ENCODE measurements at places on chromosomes 7 and 10. TPM values are rescaled to one million over a fixed set of nuclear protein-coding genes. Genes with fewer than 3 reads are reported as not detected.

- no peak overlapping the region for H3K27ac ChIP-seq
- H3K4me3 ChIP-seq, result no peak overlapping the region
- H3K27me3 ChIP-seq, result no peaks in the 10 kb centered on the region
- H3K4me1 ChIP-seq, result no peaks in the 10 kb centered on the region
- H3K36me3 ChIP-seq, result no peaks in the 10 kb centered on the region
Observed at GRCh38 chr10:2296179-2296891, 559.0 kb upstream of the ADARB2 start.

DNA sequence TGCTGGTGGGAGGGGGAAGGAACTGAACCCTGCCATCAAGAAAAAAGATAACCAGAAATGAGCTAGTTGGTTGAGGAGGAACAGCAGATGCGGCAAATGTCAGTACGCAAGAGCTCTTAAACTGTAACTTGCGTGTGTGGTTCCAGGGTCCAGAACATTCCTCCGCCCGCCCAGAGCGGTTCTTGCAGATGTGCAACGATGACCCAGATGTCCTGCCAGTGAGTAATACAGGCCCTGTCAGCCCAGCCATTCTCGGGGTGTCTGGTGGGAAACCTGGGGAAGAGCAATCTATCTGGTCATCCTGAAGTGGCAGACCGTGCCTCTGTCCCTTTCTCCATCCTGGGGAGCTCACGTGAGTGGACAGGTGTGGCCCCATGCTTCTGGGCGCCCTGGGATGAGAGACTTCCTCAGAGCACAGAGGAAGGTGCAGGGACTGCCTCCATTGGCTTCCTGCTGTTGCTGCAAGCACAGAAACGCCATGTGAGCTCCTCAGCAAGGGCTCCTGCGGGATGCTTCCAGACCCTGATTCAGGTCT is 50.5 kb upstream of the ZMIZ2 start:
- H3K27ac ChIP-seq, result no peak overlapping the region
- peaks cover 52% of the 10 kb centered on the region for H3K36me3 ChIP-seq

Gene H2BK1
- polyA plus RNA-seq, result not detected

DNA sequence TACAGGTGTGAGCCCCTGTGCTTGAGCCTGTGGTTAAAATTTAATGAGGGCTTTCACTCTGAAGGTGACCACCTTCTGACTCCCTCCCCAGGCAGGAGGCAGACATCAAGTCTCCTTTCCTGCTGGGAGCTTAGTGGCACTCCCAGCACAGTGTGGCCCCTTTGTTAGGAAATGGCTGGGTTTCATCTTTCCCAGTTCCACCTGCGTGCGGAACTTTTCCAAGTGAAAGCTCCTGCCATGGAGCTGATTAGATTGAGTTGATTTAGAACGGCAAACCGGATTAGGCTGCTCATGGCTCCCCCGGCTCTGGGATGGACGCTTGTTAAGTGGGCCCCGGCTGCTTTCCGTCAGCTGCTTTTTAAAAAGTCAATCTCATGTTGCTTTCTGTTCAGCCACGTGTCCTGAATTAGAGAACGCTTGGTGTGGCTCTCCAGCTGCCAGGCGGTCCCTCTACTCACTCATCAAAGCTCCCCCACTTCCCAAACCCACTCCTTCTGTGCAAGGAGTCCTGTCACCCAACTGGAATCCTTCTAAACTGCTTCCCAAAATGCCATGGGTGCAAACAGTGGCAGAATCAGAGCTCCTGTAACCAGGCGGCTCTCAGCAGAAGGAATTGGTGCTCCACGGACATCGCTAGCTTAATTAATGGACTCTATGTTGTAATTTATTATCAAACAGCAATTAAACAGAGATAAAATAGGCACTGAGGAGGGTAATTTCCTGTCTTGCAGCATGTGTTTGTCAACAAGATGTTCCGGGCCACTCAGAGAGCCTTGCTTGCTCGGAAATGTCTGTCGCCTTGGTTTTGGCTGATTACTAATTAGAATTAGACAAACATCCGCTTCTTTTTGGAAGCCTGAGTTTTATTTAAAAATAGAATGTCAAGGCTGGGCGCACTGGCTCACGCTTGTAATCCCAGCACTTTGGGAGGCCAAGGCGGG is 551.2 kb downstream of the GALNT17 start:
- no peak overlapping the region for H3K4me3 ChIP-seq
- H3K4me1 ChIP-seq, result no peaks in the 10 kb centered on the region
- no peaks in the 10 kb centered on the region for H3K27me3 ChIP-seq

DNA sequence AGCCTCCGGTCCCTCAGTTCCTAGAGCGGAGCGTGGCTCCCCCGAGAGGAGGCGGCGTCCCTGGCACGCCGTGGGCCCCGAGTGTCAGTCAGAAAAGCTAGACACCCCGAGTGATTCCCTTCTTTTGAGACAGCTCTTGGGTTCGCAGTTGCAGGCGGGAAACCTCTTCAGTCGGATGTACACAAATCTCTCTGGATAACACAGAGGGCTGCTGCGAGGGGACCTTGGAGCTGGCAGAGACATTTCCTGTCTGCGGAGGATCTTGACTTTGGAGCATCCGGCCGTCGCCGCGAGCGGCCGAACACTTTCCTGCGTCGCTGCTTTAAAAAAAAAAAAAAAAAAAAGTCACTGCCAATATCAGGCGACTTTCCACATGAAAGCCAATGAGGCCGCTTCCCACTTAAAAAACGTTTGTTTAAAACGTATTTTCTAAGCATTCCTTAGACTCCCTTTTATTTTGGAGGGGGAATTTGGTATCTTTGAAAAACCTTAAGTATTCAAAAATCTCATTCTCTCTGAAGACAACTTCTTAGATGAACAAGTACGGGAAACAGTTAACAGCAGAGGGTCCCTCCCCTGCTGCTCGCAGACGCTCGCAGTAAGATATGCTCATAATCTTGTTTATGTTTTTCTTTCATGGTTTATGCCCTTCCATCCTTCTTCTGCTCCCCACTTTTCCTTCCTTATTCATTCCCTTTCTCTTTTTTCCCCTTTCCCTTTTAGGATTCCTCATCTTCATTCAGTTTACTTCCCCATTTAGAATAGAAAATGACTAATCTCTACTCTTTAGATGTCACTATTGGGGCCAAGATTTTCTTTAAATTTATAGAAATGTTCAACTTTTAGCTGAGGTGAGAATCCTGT is 10.0 kb downstream of the HHEX start:
- DNase-seq, result peak; percentile 48
- H3K36me3 ChIP-seq, result no peaks in the 10 kb centered on the region
- H3K4me1 ChIP-seq, result peaks cover 11% of the 10 kb centered on the region
- peak overlapping the region; percentile 43 for H3K4me3 ChIP-seq
- H3K27ac ChIP-seq, result peak overlapping the region; percentile 45
- H3K27me3 ChIP-seq, result peaks cover 11% of the 10 kb centered on the region

Gene MBL2
- polyA plus RNA-seq, result not detected

GRCh38 chr10:69497231-69497561 is 45.9 kb downstream of the TSPAN15 start:
- no peaks in the 10 kb centered on the region for H3K27me3 ChIP-seq
- H3K27ac ChIP-seq, result no peak overlapping the region
- H3K36me3 ChIP-seq, result no peaks in the 10 kb centered on the region

Gene CYP26C1
- polyA plus RNA-seq, result not detected

DNA sequence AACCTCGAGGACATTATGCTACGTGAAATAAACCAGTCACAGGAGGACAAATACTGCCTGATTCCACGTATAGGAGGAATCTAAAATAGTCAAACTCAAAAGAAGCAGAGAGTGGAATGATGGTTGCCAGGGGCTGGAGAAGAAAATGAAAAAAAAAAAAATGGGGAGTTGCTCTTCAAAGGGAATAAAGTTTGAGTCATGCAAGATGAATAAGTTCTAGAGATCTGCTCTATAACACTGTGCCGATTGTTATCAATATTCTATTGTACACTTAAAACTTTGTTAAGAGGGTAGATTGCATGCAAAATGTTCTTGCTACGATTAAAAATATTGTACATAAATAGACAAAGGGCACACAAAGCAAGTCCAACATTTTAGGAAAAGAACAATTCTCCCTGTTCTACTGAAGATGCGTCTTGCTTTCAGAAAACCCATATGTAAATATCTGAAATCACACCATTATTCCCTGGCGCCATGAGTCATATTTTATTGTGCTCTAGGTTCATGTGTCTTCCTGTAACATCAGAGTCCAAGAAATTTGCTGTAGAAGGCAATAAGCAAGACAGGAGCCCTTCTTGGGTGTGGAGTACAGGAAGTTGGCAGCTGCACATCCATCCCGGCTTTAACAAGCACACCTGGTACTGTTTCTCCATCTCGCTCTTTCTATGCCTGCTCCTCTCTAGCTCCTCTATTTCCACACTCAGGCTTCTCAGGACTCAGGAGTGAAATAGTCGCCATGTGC is 145.9 kb downstream of the GFRA1 start:
- H3K36me3 ChIP-seq, result no peaks in the 10 kb centered on the region
- no peaks in the 10 kb centered on the region for H3K27me3 ChIP-seq
- no peaks in the 10 kb centered on the region for H3K4me1 ChIP-seq
- H3K4me3 ChIP-seq, result no peak overlapping the region
- DNase-seq, result no peak

DNA sequence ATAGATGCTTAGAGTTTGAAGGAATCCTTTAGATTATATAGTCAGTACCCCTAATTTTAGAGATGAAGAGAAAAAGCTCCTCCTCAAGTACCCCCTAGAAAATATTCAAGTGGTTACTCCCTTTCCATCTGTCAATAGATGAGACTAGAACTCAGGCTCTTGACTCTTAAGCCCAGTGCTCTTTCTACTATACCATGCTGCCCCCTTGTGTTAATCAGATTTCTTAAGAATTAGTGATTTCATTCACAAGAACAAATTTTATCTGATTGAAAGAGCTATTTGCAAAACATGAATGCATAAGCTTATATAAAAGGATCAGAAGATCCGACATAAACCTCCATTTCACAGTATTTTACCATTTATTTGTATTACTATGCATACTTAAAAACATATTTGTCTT is 179.3 kb downstream of the TFEC start:
- H3K27ac ChIP-seq, result no peak overlapping the region
- H3K27me3 ChIP-seq, result no peaks in the 10 kb centered on the region
- H3K4me3 ChIP-seq, result no peak overlapping the region

DNA sequence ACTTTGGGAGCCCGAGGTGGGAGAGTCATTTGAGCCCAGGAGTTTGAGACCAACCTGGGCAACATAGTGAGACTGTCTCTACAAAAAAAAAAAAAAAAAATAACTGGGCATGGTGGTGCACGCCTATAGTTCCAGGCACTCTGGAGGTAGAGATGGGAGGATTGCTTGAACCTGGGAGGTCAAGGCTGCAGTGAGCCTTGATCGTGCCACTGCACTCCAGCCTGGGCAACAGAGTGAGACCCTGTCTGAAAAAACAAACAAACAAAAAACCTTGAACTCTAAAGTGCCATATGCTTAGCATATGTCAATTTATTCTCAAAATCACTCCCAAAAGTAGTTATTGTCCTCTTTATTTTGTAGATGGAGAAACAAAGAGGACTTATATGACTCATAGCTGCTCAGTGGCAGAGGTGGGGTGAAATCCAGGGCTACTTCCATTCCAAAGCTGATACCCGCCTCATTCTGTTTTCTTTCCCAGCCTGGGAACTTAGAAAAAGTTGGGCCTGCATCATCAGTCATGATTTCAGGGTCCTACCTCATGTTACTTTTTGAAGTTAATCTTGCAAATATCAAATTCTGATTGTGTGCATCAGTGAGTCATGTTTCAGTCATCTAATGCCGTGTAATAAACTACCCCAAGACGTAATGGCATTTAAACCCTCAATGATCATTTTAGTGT is 13.3 kb downstream of the DHTKD1 start:
- H3K36me3 ChIP-seq, result peaks cover under 1% of the 10 kb centered on the region
- H3K4me3 ChIP-seq, result no peak overlapping the region
- no peak overlapping the region for H3K27ac ChIP-seq

GRCh38 chr7:133477791-133478190 is 224.9 kb downstream of the EXOC4 start:
- H3K4me3 ChIP-seq, result no peak overlapping the region
- H3K27ac ChIP-seq, result no peak overlapping the region
- H3K27me3 ChIP-seq, result no peaks in the 10 kb centered on the region

Gene NPSR1
- not detected for polyA plus RNA-seq

Data from small intestine (tissue), 16 donors.